ENCODE measurements at places on chromosomes 12 and 14.

GRCh38 chr12:117273091-117273490 lies 82.8 kb upstream of the FBXO21 start:
- DNase-seq: no peak

GRCh38 chr14:63174760-63175191 lies 29.5 kb upstream of the RHOJ start:
- DNase-seq: peak; percentile 57

DNA sequence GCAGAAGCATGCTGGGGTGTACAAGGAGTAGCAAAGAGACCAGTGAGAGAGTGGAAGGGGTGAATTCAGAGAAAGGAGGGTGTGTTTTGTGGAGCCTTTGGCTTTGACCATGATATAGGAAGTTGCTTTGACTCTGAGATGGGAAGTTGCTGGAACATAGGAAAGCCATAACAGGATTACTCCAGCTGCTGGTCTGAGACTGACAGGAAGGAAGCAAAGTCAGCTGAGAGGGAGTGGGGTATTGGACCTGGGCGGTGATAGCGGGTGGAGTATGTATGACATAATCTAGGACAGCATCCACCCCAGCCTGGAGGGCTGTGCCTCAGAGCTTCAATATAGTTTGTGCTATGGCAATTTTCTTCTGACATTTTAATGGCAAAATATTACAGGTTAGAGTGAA lies 324.4 kb downstream of the PDZRN4 start:
- no peak for DNase-seq

DNA sequence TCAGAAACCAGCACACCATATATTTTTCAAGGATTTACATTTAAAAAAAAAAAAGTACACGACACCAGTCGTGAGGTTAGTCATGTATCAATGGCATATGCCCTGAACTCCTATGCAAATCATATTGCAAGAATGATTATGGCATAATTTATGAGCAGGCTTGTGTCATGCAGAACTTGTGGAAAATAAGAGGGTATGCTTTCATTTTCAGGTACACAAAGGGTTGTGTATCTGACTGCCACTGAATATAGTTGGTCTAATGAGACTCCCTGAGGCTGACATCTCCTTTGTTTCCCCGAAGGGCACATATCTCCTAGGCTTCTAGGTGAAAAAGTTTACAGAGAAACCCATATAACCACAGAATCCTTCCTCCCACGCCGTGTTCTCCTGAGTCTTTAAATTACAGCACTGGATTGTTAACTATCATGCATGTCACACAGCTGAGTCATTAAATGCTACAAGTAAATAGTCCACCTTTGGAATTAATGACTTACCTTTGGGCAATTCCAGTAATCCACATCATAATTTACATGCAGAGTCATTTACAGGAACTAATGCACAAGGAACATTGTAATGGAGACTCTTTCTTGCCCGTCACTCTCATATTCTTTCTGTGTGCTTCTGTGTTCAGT lies 356.7 kb upstream of the DIO2 start:
- no peak for DNase-seq

DNA sequence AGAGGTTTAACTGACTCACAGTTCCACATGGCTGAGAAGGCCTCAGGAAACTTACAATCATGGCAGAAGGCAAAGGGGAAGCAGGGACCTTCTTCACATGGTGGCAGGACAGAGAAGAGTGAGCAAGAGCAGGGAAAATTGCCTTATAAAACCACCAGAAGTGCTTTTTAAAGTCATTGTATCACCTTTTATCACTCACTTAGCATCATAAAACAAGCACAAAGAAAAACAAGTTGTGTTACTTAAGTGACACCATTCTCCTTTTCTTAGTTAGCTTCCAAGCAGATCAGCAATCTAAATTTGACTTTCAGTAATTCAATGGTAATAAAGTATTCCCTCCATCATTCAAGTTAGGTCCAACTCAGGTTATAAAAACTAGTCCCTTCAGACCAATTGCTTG lies 28.5 kb downstream of the OSBPL8 start:
- no peak for DNase-seq

- no peak for DNase-seq
Observed at GRCh38 chr14:86790408-86791364, 1202.3 kb downstream of the GALC start.

DNA sequence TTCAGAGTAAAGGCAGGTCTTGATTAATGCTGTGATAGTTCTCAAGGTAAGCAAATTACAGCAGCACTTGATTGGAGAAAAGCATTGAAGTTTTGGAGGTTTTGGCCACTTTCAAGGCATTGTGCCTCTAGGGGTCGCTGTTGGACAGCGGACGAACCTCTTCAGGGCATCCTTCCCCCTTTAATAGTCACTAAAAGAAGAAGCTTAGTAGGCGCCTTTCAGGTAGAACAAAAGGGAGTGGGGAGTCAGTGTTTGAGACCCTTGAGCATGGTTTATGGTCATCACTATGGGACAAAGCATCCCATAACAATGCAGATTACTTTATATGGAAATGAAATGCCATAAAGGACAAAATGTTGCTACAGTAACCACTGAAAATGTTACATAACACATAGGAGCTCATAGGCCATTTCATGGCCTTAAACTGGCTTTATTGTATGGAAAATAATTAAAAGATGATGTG lies 199.5 kb upstream of the DCN start:
- peak; percentile 73 for DNase-seq

- peak; percentile 58 for DNase-seq
Observed at GRCh38 chr12:11650286-11651281, 1.1 kb downstream of the ETV6 start.

DNA sequence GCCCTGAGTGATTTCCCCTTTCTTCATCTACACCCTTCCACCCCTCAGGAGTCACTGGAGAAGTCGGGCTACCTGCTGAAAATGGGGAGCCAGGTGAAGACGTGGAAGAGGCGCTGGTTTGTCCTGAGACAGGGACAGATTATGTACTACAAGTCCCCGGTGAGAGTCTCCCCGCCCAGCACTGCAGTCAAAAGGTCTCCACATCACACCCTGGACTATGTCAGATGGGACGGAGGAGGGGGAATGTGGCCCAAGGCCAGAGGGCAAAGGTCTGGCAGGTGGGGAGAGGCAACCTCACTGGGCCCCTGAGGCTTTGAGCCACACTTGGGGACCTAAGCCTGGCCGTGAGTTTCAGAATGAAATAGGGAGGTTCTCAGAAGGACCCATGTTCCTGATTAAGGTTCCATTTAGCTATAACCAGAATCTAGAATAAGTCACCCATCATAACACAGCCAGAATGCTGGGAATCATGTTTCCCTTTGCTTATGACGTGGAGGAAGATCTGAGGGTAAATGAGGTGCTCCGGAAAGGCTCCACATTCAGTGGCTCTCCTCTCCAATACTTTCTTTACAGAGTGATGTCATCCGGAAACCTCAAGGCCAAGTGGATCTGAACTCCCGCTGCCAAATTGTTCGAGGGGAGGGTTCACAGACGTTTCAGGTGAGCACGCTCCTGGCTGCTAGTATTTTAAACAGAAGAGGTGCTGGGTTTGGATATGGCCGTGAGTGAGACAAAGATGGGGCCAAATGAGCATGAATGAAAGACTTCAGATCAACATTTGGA lies 26.6 kb downstream of the PIGH start:
- no peak for DNase-seq

DNA sequence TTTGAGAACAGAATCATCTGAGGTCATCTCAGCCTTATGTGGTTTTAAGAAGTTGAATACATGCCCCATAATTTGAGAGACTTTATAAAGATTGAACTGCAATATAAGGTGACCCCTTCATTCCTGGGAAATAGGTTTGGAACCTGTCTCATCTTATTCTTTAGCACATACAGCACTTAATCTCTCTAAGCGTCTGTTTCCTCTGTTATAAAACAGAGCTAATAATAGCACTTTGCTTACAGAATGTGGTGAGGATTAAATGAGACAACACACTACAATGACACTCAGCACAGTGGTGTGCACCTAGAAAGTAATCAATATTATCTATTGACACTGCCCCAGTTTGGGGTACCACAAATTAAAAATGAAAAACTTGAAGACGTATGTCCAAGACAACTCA lies 102.1 kb downstream of the DUSP6 start:
- no peak for DNase-seq

DNA sequence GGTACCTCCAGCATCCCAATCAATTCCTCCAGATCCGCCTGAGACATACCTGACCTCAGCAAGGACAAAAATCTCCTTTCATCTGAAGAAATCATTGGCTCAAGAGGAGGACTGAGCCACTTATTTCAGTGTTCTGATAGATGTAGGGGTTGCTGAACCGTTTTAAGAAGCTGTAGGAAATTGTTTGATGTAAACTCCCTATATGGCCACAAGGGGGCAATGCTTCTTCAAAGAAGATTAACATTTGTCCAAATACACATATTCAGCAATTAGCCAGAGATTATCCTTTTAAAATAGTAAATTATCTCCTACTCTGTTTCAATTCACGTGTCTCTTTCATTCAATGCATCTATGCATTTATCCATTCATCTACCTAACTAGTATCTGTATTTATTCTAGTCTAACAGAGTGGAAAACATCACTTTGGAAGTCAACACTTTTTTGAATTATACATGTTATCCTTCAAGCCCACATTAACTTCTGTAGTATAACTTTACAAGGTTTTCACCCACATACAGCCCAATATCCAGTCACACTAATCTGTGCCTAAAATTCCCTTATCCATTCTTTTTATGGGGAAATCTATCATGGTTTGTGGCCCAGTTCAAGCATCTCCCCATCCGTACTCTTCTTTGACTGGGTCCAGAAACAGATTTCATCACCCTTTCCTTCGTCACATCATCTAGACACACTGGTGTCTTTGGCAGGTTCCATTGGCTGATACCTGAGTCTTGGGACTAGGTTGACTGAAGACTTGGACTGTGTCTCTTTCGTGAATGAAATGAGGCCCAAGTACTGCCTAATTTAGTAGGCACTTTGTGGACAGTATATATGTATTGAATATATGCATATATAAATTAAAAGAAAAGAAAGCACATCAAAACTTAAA lies 411.0 kb upstream of the OR4E1 start:
- DNase-seq: peak; percentile 19

DNA sequence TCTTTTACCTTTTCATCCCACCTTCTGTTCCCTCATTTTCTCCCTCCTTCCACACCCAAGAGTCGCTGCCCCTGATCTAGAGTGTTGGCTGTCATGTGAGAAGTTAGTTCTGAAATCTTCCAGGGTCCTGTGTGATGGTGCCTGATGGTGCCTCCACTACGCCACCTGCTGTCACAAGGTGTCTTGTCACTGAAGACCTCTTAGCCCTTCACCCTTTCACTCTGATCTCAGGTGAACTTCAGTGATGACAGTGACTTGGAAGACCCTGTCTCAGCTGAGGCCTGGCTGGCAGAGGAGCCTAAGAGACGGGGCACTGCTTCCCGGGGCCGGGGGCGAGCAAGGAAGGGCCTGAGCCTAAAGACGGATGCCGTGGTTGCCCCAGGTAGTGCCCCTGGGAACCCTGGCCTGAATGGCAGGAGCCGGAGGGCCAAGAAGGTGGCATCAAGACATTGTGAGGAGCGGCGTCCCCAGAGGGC lies 7.6 kb upstream of the PFDN5 start:
- peak; percentile 38 for DNase-seq

GRCh38 chr12:129200576-129200975 lies 347.3 kb downstream of the GLT1D1 start:
- DNase-seq: peak; percentile 81

DNA sequence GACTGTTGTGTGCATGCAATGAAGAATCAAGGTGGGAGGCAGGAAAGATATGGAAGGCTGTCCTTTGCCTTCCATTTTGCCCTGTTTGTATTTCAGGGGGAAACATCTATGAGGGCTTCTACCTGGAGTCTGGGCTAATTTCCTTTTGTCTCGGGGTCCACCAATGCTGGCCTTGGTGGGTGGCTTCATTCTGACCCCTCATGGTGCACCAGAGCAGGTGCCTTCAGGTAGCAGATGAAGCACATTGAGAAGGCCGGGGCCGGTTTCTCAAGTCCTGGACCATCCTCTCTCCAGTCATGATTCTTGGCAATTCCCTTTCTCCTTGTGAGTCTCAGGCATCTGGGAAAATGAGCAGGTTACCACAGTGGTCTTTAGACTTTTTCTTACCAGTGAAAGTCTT lies 47.2 kb downstream of the RPH3A start:
- DNase-seq: no peak

DNA sequence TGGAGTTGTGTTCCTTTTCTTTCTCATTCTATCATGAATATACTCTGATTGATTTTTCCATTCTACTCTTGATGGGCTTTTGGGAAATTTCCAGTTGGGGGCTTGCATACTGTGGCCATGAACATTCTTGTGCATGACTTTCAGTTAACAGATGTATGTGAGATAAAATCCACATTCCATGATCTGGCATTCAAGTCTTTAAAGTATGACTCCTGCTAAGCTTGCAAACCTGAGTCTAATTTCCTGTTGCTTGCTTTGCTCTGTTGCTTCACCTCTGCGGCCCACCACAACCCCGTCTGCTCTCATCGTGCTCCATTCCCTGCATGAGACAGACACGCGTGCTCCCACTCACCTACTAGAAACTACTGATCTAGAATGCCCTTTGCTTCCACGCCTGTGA lies 24.3 kb upstream of the NPAS3 start:
- DNase-seq: no peak

DNA sequence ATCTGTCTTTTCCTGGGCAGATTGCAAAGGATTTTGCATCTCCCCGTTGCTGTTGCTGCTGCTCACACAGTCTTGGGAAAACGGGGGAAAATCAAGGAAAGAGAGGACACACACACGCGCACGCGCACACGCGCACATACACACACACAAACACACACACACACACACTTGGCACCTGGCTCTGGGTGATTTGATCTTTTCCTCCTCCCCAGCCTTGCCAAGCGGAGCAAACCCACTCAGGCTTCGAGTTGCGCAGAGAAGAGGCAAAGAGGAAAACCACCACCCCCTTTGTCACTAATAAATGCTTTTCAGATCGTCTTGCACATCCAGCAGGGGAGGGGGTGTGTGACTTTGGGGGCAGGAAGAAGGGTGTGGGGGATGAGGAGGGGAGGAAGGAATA lies 965 bp upstream of the NOS1 start:
- no peak for DNase-seq

- DNase-seq: no peak
Observed at GRCh38 chr12:57780284-57780897, 2.2 kb upstream of the TSFM start.

GRCh38 chr14:34324363-34324795 lies 137.7 kb downstream of the SPTSSA start:
- DNase-seq: peak; percentile 38

DNA sequence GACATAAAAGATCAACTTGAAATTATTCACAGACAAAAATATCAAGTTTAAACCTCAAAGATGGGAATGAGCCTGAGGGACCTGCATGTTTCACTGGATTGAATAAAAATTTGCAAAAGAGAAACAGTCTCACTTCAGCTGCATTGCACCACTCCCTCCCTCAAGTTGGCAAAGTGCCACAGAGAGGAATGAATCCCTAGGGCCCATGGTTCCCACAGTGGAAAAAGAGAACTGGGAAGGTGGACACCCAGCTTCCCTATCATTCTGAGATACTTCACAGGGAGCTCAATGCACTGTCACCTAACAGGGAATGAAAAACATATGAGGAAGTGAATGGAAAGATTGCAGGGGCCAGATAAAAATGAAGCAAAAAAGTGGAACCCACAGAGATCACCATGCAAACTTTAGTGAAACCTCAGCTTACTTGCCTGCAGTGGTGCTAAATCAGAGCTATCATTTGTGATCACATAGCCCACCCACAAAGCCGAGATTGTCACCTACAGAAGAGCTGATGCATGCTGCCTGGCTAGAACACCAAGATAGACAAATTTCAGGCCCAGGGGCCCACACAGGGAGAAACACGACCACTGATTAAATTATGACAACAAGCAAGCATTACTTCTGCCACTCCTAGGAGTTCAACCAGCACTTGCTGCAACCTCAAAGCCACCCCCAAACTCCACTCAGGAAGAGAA lies 911.3 kb downstream of the LRFN5 start:
- DNase-seq: no peak

GRCh38 chr12:96069511-96070231 lies 34.3 kb upstream of the LTA4H start:
- DNase-seq: no peak
